Activated T-cell treated with anti-CD3 and anti-CD28 coated beads, Interleukin-2, amount 50 U/mL, for 1 hour (primary cell): ENCODE measurements at places on chromosomes 16 and 17.

DNA sequence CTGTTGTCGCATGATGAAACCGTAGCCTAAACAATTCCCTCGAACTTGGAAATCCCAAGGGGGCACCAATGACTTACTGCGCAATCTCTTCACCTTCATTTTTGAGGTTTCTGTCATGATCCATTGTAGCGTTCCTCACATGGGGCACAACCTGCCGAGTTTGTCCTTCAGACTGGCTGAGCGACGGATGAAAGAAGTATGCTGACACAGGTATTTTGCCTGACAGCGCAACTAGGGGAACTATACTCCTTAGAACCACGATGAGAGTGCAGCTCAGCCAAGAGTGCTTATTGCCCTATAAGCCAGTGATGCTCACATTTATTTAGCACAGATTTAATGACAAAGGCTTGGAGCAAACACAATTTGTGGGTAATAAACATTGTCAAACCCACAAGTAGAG, 106.3 kb upstream of the ZNF267 start:
- DNase-seq, result no peak

GRCh38 chr17:49779739-49780231, 8.7 kb upstream of the KAT7 start:
- DNase-seq, result no peak

DNA sequence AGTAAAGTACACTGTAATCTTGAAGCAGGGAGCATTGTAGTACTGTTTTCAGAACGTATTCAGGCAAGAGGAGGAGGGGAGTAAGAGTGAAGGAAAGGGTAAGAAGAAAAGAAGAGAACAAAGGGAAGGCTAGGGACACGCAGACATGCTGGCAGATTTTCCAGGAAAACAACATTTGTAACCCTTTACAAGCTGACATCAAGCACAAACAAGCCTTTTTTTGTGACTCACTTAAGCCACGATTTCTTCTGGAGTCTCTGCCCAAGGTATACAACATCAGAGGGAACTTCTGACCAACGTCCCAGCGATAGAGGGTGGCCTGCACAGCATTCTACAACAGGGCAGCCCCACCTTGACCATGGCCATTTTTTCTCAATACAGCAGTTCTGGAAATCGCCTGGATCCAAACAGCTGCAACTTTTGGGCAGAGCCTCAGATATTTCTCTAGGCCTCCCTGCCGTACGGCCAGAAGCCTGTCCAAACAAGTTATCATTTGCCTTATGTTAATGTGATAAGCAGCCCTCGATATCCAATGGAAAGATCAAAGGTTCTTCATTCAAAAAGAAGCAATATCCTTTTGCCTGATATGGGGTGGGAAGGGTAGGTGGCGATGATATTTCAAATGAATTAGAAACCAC, 247.3 kb downstream of the ZFHX3 start:
- DNase-seq, result no peak

DNA sequence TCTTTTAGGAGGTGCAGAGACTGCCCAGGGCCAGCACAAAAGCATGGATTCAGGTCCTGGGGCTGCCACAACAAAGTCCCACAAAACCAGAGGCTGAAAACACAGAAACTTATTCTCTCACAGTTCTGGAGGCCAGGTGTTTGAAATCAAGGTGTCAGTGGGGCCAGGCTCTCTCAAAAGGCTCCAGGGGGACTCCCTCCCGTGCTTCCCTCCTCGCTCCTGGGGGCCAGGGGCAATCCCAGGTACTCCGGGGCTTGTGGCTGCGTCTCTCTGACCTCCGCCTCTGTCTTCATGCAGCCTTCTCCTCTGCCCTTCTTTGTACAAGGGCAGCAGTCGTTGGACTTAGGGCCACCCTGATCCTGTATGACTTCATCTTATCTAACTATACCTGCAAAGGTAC, 8.3 kb upstream of the RBFOX3 start:
- DNase-seq, result no peak

- DNase-seq, result no peak
Measured at GRCh38 chr17:81814748-81815645, 11.0 kb downstream of the GCGR start.

DNA sequence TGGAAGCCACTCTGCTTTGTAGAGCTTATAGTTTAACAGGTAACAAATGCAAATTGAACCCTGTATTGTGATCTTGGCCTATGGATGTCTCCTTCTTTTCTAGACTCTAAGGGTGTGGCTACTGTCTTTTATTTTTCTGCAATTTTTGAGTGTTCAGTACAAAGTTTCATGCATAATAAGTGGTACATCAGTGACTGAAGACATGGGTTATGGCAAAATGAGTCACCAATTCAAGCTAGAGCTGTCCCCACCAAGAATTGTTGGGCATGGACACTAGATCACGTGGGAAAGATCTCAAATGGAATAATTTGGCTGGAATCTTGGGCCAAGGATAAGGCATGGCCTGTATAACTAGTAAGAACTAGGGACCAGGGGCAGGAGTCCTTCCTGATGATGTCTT, 228.4 kb upstream of the N4BP1 start:
- no peak for DNase-seq

DNA sequence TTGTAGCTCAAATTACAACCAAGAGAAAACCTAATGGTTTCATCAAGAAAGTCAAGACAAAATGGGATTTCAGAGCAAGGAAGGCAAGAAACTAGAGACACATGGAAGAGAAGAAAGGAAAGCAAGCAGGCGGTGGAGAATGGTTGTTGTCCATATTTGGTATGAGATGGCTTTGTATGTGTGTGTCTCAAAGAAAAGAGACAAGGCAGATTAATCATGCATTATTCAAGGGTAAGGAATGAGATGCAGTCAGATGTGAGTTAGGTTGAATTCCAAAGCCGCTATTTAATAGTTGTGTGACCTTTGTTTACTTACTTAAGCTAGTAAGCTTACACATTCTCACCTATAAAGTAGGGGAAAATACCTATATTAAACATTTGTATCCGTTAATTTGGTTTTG, 1029.6 kb downstream of the CDH11 start:
- DNase-seq, result no peak

DNA sequence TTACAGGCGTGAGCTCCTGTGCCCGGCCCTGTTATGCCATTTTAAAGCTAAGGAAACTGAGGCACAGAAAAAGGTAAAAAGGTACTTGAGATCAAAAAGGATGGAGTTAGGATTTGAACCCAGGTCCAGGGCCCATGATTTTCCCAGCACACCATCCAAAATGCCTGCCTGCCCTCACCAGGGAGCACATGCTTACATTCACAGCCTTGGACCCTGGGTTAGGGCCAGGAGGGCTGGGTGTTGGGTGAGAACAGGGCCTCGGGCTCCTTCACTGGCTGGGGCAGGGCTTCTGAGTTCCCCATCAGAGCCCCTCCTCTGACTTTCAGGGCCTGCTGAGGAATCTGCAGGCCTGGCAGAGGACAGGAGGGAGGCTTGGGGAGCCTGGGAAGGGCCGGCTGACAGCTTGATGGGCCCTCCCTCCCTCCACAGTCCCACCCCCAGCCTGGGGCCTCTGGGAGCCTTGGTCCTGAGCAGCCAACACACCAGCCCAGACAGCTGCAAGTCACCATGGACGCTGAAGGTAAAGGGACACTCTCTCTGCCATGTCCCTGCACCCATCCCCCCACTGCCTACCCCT, at the start of gene QPRT:
QPRT (plus strand) TSS at position 490 of the 577 bp plus-strand sequence; CDS start at position 508, 18 bp downstream.
- DNase-seq, result no peak

- DNase-seq, result no peak
Measured at GRCh38 chr17:9878786-9879525, 26.1 kb downstream of the RCVRN start.

DNA sequence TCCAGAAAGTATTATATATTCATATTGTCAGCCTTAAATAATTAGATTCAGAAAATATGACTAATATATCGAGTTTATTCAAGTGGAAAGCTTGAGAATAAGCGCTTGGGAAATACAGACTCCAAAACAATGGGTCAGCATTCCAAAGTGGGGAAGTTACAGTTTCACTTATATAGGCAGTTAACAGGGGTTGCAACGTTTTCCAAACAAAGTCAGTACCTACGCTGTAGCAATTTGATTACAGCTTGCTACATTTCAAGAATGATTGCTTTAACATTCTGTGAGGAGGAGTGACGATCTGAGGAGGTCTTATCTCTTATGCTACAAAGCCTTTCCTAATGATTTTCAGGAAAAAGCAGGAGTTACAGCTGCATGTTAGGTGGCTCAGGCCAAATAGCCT, 34.2 kb upstream of the HS3ST3A1 start:
- DNase-seq, result no peak

DNA sequence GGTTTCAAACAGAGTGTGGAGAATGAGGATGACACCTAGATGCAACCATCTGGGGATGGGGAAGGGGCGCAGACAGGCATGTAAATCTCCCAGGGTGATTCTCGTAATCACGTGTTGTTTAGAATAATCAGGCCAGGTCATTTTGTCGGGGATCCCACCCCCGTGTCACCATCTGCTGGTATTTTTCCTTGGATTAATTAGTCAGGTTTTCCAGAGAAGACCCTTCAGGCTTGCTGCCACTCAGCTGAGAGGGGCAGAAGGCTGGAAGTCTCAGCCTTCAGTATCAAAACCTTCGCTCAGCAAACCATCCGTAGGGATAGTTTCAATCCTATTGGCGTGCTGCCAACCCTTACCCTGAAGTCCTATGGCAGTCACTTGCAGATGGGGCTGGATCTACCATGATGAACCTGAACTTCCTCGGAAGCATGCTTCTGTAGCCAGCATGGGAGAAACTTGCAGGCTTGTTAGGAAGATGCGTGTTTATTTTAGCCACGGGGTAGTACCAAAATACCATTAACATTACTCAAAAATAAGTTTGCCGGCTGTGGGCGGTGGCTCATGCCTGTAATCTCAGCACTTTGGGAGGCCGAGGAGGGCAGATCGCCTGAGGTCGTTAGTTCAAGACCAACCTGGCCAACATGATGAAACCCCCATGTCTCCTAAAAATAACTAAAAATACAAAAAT, 7.5 kb upstream of the ADCY9 start:
- DNase-seq, result no peak

- DNase-seq, result no peak
Measured at GRCh38 chr16:78216166-78216745, 116.8 kb downstream of the WWOX start.

DNA sequence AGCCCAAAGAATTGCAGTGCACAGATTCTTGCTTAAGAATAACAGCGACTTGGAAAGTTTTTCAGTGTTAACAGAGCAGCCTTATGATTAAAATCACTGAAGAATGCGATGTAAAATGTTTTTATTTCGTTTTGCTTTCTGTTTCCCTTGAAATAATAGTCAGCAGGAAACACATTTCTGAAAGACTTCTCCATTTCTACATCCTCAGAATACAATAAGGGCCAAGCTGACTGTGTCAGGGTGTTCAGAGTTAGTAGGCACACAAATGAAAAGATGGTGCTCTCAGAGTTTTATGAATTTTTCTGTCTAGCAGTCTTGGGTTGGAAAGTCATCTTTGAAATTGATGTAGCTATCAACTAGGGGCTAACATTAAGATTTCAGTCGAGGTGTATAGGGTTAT, 582.9 kb upstream of the RBFOX1 start:
- DNase-seq, result no peak

DNA sequence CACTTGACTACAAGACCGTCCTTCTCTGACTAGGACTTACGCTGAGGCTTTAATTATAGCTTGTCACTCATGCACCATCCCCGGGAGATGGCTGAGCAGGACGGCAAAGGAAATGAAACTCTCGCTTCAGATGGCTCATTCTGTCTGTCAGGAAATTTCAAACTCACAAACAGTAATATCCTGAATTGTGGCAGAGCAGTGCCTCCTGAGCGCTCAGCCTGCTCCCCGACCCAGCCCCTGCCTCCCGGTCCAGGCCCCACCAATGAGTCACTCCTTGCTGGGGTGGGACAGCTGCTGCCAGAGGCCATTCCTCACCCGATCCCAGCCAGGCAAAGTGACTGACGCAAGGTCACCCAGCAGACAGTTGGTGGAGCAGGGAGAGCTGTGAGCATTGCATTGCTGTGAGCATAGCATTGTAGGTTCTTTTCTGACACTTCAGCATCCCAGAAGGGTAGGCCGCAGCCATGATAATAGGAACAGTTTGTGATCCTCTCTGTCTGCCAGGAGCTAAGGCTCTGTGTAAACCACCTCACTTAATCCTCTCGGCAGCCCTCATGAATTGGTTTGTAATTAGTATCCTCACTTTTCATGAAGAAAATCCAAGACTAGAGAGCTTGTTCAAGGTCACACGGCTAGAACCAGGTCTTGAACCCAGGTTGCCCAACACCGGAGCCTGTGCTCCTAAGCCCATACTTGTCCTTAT, 20.9 kb downstream of the CCDC182 start:
- DNase-seq, result no peak

- no peak for DNase-seq
Measured at GRCh38 chr17:77849239-77849638, 109.3 kb upstream of the TNRC6C start.

DNA sequence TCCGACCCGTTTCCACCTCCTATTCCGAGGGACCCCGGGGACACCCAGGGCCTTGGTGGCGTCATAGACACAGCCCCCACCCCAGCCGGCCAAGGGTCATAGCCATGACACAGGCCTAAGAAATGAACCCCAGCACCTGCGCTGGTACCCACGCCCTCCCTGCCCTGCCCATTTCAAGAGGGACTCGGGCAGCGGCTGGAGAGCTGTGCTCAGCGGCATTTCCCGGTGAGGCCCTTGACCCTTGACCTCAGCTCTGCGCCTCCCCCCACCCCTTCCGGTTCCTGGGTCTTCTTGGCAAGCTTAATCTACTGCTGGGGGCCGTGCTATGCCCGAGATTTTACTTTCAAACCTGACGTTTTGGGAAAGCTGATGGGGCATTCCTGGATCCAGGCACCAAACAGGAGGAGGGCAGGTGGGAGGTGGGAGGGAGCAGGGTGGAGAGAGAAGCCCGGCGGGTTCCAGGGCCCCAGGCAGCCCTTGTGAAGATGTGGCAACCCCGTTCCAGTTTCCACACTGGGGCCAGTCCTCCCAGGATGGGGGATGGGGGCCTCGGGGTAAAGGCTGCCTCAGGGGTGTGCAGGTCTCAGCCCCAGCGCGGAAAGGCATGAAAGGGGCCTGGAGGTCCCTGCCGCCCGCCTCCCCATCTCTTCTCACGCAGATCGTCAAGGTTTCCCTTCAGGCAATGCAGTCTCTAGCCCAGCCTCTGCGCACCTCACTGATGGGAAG, at the start of gene SLC22A31:
SLC22A31 (minus strand) TSS at position 414 of the 726 bp plus-strand sequence; CDS start at position 378, 36 bp downstream.
- no peak for DNase-seq

DNA sequence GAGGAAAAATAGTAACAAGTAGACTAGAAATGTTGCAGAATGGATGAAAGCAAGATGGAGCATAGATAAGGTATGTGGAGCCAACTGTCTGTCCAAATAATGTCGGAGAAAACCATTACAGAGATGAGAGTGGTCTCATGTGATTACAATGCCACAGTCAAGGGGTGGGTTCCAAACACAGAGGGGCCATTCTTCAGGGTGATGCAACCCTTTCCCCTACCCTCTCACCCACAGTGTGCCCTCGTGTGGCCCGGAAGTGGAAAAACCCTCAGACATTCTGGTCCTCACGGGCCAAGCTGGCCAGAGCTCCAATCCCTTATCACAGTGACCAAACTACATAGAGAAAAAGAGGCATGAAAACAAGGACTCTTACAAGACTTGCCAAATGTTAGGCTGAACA, 17.7 kb upstream of the HS3ST3A1 start:
- DNase-seq, result no peak
